Stimulated activated CD8-positive, alpha-beta memory T cell treated with anti-CD3 and anti-CD28 coated beads, Interleukin-12 subunit alpha, Interleukin-12 subunit beta, amount 100 ng/mL, for 1 hour (primary cell): ENCODE measurements at places on chromosomes 2 and 18.

GRCh38 chr2:5057891-5058351 lies 634.3 kb upstream of the SOX11 start:
- no peak for DNase-seq

DNA sequence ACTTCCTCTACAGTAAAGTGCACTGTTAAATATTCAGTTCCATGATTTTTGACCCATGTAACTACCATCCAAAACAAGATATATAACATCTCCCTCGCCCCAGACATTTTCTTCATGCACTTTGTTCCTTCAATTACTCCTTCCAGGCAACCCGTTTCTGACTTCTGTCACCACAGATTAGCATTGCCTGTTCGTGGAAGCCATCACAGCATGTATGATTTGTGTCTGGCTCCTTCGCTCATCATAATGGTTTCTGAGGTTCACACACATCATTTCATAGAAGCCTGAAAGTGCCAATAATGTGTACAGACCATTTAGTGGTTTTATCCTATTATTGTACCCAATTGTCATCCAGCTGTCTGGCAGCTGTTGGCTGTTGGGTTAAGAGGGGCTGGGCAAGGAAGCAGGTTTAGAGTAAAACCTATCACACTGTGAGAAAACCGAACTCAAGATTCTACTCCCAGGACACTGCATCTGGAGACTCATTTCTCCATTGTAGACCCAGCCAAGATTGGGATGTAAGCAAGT lies 16.1 kb downstream of the ARHGAP28 start:
- no peak for DNase-seq

GRCh38 chr2:11177871-11178690 lies 22.8 kb downstream of the SLC66A3 start:
- DNase-seq, result no peak

GRCh38 chr18:10060469-10060782 lies 146.6 kb downstream of the VAPA start:
- no peak for DNase-seq

DNA sequence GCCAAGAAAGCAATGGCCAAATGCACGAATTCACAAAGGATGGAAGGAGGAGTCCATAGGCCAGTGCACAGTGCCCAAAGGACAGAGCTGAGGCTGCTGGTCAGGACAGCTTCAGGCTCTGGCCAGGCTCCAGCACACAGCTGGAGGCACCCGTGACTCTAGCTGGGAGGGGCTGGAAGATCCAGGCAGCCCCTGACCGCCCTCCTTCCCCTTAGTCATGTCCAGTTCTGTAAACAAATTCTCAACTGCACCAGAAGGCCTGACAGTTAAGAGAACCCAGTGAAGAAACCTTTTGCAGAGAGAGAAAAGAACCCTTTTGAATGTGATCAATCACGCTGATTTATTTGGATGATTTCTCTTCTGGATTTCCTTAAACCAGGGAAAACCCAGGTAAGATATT lies 7.7 kb upstream of the YWHAQ start:
- DNase-seq, result no peak
